ENCODE measurements at places on chromosomes 7 and 10.

DNA sequence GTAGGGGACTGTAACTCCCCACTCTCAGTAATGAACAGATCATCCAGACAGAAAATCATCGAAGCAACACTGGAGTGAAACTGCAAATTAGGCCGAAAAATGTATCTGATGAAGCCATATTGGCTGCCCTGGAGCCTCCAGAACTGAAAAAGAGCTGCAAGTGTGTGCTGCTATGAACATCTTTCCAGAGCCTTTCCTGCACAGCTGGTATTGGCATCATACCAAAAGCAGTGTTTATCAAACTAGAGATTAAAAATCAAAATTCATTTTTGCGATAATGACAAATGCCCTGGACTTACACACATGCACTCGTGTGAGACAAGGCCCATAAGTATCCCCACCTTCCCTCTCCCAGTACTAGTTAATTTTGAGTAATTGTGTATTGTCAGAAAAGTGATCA, 6.8 kb upstream of the CLDN12 start:
- no peak for DNase-seq

DNA sequence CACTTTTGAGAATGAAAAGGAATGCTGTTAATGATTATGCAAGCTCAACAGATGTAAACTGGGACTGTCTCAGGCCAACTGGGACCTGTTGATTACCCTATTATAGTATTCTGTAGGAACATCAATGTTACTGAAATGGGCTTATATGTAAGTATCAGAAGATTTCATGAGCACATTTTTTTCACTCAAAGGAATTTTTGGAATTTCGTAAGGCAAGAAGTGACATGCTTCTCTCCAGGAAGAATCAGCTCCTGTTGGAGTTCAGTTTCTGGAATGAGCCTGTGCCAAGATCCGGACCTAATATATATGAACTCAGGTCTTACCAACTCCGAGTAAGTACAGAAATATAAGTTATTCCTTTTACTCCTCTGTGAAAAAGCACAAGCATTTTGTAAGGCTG, 19.2 kb downstream of the NIPSNAP2 start:
- DNase-seq = no peak

DNA sequence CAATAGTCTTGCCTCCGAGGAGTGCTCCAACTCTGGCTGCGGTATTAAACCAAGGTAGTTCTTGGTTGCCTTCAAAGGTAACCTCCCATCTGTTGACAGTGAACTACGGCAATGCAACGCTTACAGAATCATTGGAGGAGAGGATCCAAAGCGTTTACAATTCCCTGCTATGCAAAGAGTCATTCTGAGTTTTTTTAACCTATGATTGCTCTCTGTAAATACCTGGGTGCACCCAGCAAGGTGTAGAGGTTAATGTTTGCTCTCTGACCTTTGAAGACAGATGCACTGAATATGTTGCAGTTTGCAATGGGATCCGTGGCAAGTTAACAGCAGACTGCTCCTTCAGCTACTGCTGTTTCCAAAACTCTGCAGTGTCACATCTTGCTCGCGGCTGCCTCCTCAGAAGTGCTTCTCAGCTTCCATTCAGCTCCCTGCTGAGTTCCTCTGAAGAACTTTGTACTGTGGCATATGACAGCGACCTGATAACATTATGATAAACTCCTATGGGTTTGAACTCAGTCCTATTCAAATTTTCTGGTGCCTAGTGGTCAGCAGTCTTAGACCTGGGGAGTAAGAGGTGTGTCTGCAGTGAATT, 29.0 kb downstream of the KIAA1217 start:
- DNase-seq = no peak

DNA sequence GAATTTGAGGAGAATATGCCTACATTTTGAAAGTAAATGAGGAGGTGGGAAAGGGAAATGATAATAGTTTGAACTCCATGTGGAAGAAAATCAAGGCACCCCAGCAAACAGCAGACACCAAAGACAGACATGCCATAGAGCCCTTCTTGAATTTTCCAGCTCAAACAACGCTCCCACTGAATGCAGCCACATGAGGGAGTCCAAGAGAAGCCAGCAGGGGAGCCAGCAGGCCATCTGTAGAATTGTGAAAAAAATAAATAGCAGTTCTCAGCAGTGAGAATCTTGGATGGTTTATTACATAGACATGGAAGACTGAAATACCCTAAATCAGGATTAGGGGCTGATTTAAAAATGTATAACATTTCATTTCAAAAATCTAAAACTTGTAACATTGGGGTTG, 1567.3 kb upstream of the LRRTM3 start:
- peak; percentile 8 for DNase-seq

DNA sequence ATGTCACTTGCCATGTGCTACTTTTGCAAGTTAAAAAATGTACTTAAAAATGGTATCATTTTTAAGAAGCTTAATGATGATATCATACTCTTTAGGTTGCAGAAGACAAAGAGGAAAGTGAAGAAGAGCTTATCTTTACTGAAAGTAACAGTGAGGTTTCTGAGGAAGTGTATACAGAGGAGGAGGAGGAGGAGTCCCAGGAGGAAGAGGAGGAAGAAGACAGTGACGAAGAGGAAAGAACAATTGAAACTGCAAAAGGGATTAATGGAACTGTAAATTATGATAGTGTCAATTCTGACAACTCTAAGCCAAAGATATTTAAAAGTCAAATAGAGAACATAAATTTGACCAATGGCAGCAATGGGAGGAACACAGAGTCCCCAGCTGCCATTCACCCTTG, 6.1 kb downstream of the LMOD2 start:
- no peak for DNase-seq

- DNase-seq = no peak
These were observed 145.1 kb upstream of the PCBD1 start for GRCh38 chr10:71033396-71033980.
